ENCODE measurements at places on chromosomes 4 and X.

DNA sequence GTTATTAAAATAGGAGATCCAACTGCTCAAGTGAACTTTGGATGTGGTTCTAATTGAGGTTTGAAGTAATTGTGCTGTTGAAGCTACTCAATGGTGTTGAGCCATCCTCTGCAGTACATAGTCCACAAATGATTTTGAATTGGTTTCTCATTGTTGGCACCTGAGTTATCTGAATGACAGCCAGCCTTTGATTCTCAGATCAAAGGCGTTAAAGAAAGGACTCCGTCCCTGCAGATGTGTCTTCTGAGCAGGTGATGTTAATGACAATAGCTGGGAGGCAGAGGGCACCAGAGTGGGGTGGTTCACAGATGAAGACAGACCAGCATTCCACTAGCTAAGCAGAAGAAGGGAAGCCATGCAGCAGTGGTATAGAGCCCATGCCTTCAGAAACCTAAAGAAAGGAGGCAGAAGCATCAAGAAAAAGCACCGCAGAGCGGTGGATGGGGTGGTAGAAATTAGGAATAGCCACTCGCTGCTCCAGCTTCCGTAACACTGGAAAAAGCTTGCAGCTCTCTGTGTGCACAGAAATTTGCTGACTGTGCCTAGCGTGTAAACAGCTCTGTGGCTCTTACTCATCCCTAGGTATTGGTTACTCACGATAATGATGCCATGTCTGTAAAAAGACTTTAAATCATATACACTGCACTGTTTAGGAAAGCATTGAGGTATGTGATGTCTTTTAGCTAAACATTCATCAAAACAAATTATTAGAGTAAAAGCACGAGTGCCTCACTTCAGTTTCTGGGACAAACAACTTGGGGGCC, 79.2 kb upstream of the CLCN4 start:
- peak; percentile 51 for DNase-seq

GRCh38 chrX:12610079-12610478, 181.1 kb upstream of the PRPS2 start:
- peak; percentile 85 for DNase-seq

GRCh38 chrX:131762802-131763234, 218.9 kb downstream of the OR13H1 start:
- peak; percentile 17 for DNase-seq

DNA sequence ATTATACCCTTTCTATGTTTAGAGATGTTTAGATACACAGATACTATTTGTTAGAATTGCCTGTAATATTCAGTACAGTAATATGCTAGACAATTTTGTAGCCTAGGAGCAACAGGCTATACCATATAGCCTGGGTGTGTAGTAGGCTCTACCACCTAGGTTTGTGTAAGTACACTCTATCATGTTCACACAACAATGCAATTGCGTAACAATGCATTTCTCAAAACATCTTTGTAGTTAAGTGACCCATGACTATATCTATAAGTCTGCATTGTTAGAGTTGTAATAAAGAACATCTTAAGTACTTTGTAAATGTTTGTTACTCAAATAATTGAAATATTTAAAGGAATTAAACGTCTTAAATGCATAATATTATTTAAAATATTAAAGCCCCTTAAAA, 379.3 kb downstream of the PPP3CA start:
- no peak for DNase-seq

DNA sequence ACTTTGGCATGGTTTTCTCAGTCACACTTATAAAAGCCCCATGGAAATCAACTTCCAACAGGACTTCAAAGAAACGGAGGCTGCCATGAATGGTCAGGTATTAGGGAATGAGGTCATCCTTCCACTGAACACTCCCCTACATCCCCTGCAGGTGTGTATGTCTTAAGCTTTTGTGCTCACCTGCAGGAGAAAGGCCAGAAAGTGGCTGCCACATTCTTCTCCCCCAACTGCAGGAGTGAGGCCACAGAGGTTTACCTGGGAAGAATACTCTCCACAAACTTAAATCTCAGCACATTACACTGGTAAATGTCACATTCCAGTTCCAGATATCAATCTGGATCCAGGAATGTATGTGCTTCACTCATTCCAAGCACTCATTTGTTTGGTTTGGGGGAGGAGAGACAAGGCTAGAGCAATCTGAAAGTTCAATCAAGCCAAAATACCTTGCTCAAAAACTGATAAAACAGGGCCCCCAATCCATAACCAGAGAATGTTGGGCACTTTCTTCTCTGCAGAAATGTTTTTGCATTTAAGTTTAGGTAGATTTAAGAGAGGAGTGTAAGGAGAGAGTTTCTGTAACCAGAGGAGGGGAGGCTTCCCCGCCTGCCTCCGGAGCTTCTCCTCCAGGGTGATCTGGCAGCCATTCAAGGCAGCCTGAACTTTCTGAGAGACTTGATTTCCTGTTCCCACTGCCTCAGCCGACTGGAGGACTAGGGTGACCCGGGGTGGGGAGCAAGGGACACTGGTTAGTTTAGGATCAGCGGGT, 15.4 kb downstream of the FAM9C start:
- DNase-seq = no peak

- DNase-seq = peak; percentile 4
Observed at GRCh38 chr4:142155347-142155746, 519.0 kb downstream of the IL15 start.

DNA sequence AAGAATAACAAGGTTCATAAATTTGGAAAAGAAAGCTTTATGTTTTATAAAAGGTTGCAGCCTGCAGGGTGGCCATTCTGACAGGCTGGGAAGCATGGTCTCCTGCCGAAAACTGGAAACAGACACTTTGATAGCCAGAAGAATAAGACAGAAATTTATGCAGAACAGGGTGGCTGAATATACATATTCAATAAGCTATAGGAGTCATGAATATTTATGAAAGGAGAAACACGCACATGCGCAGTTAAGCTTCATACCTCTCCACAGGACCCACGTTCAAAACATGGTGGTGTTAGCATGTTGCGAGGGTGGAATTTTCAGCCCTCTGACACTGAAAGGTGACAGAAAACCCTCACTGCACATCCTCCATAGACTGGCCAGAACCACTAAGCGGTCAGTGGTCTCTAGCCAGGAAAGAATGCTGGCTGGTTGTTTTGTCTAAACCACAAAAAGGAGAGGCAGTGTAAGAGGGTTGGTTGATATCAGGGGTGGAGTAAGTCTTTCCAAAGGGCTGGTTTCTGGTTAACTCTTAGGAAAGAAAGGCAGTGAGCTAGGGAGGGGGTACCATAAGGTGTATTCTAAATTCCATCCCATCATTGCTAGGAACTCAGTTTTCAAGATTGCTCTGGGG, 58.2 kb downstream of the ANXA10 start:
- peak; percentile 71 for DNase-seq
